ENCODE measurements at places on chromosomes 5 and 9.

GRCh38 chr9:117074784-117075520 is 339.9 kb downstream of the ASTN2 start:
- no peak for DNase-seq

DNA sequence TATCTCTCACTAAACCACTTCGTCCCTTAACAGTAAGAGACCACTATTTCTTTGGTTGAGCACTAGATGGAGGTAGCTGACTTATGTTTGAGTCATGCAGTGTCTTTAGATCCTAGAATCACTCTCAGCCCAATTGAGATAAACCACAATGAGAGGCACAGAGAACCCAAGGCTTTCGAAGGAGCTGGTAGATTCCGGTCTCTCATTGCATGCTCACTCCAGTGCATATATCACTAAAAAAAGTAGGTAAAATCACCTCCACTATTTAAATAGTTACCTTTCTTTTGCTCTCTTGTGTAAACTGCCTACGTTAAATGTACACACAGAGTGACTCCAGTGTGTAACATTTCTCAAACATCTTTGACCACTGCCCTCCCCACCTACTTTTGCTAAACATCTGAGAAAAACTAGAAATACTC is 27.6 kb downstream of the ACTL7A start:
- no peak for DNase-seq

DNA sequence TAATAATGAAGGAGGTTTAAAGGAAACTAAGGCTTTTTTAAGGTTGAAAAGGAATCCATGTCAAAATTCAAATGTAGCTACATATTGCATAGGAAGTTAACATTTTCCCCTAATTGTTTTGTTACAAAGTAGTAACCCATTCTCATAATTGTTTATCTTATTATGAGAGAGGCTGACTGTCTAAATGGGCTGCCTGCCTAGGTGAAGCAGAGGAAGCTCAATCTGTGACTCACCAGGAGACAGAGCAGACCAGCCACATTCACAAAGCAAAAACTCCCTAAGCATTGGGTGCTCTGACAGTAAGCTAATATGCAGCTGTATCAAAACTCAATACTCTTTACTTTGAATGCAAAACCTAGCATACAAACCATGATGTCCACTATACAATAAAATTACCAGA is 208.5 kb downstream of the ROR2 start:
- DNase-seq: no peak

- no peak for DNase-seq
These were observed 19.7 kb downstream of the MEGF9 start for GRCh38 chr9:120694559-120694958.

- no peak for DNase-seq
These were observed 291.2 kb downstream of the TMEM167A start for GRCh38 chr5:82785882-82786509.

All from testis (tissue), 5 donors.